ENCODE measurements at places on chromosomes 6 and 20.
A peak's percentile ranks its signal among the peaks of the same experiment; 100 is the strongest.

GRCh38 chr20:3323398-3323797 is 84.1 kb downstream of the DNAAF9 start:
- DNase-seq, result no peak

DNA sequence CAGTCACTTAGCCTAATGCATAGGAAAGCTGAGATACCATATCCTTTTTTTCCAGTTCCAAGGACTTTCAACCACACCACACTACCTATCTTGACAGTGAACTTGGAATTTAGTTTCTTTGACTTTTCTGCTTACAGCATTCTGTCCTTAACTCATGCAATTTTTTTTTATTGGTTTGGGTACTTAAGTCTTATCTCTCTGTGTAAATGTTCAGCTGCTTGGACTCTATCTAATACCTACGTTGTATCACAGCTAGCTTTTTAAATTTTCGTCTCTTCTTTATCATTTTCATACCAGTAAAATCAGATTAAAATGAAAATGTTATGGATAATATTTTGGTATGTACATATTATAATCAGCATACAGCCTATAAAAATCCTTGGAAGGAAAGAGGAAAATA is 106.9 kb upstream of the ADGRF1 start:
- no peak for DNase-seq

- DNase-seq, result no peak
Measured at GRCh38 chr20:32231245-32231644, 23.6 kb downstream of the POFUT1 start.

DNA sequence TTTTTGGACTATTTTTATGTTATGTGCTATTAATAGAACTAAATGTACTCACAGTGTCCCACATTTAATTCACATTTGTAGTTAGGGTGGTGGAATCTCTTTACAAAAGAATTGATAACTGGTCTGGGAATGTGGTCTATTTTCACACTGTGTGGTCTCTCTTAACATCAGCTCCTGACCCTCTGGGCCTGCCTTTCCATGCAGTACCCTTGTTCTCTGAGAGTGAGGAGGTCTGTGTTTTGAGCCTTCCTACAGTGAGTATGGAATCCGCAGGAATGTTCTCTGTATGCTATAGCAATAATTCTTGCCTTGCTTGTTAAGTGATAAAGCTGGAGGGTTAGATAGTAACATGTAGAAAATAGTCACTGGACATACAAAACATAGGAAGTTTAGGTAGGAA is 717.3 kb upstream of the POU3F2 start:
- DNase-seq, result no peak

GRCh38 chr6:30601815-30602641 is 15.0 kb downstream of the PPP1R10 start:
- no peak for DNase-seq

DNA sequence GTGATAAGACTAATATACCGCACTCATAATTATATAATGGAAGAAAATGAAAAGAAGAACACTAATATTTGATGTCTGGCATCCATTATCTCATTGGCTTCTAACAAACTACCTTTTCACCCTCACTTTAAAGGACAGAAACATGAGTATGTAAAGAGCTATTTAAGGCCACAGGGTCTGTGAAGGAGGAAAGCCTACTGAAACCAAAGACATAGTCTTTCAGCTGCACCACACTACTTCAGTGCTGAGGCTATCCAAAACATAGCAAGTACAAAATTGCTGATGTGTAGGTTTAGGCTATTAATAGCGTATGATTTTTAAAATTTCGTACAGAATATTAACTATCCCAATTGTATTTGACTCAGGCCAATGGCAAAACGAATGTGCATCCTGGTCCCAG is 38.2 kb upstream of the SLC2A12 start:
- no peak for DNase-seq

DNA sequence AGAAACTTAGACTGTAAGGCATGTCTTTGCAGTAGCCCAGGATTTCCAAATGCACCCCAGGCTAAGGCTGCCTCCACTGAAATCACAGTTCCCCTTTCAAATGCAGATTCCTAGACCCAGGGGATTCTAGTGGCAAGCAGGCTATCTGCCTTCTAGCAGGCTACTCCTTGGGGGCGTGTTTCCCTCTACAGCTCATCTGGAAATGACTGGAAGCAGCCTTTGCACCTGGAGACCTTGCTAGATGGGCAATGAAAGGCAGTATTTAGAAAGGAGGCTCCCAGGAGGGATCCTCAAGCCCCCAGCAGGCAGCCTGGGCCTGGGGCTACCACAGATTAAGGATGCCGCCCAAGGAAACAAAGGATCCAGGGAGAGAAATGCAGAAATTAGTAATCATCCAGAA is 26.0 kb upstream of the SYNDIG1 start:
- no peak for DNase-seq

DNA sequence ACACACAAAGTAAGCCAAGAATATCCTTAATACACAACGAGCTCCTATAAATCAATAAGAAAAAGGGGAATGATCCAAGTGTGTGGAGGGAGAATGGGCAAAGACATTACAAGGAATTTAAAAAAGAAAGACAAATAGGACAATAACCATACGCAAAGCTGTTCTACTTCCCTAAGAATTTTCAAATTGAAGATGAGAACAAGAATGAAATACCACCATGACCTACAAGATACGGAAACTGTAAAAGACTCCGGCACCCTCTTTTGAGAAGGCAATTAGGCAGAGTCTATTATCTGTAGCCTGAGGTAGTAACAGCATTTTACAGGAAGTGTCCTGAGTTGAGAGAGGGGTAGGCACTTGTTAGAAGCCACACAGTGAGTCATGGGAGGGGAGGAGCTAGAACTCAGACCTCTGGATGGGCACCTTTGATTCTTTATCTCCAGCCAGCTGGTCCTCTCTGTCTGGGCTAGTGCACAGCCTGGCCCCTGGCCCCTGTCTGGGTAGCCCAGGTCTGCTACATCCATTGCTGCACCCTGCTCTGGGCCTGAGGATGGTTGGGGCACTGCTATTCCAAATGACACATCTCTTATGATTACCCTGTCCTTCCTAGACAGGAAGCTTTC is 15.3 kb downstream of the RSPO4 start:
- DNase-seq, result no peak

GRCh38 chr6:140548366-140548765 is 1173.9 kb upstream of the CITED2 start:
- no peak for DNase-seq

- DNase-seq, result no peak
Measured at GRCh38 chr6:138242987-138243592, 24.8 kb upstream of the PBOV1 start.

GRCh38 chr6:53382421-53382820 is 33.7 kb upstream of the ELOVL5 start:
- no peak for DNase-seq

DNA sequence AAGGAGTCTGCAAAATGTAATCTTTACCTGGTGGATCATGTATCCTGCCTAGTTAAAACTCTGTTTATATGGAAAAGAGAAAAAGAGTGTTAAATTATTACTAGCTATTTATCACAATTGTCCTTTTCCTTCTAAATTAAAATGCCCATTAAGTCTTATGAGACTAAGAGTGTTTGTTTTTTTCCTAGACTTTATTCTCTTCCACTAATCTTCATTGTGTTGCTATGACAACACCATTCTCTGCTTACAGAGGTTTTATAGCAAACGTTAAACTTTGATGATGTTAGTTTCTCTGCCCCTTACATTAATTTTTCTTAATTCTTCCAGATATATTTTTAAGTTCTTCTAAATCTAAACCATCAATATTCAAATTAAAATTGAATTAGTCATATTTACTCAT is 420.8 kb downstream of the TBC1D32 start:
- no peak for DNase-seq

GRCh38 chr6:127118298-127119101 is at the start of gene RSPO3:
Gene RSPO3, plus strand, starts transcription at chr6:127118671. Its CDS starts 522 bp downstream, at chr6:127119193.
- no peak for DNase-seq

- no peak for DNase-seq
Measured at GRCh38 chr6:81495999-81496398, 256.5 kb downstream of the TENT5A start.

DNA sequence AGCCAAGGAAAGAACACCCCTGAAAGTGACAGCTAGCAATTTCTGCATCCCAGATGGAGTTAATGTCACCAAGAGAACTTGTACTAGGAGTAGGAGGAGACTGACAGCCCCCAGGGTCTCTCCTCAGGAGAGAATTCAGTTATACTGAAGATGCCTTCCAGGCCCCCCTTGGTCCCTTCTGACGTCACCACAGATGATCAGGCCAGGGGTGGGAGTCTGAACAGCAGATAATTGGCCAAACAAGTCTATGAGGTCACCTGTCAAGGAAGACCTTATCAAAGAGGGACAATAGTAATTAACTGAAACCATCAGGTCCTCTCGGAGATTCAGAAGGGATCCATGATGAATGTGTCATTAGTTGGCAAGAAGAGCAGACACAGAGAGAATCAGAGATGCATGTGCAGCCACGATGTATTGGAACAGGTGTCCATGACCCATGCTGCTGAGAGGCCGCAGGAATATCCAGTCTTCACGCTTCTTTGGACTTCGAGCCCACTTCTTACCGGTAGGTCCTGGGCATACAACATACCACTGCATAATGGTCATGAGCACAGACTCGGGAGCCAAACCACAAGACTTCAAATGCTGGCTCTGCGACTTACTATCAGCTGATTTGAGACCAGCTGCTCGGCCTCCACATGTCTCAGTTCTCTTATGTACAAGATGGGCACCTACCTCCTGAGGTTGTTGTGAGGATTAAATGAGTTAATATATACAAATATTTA is 10.2 kb downstream of the TRIM10 start:
- DNase-seq, result no peak

- DNase-seq, result no peak
Measured at GRCh38 chr6:43600595-43600994, 24.6 kb downstream of the POLH start.

DNA sequence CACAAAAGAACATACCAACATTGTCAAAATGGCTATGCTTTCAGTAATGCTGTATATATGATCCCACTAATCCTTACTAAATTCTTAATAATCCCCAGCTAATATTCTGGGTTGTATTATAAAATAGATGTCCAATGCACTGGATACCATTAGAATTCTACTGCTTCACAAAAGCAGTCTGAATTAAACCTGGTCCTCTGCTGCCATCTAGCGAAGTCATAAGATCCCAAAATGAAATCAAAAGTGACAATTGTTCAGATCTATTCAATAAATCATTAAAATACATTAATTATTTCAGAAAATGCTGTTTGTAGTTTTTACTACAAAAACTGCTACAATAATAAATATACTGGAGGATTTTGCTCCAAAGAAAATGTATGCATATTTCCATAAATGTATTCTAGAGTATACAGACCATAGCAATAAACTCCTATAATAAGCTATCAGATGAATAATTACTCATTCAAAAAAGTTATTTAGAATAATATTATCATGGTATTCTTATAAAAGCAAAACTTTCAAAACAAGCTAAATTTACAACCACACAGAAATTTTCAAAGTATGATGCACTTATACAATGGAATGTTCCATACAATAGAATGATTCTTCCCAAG is 92.6 kb downstream of the RNGTT start:
- peak; percentile 8 for DNase-seq

- DNase-seq, result no peak
Measured at GRCh38 chr6:155830531-155830930, 374.9 kb upstream of the NOX3 start.

DNA sequence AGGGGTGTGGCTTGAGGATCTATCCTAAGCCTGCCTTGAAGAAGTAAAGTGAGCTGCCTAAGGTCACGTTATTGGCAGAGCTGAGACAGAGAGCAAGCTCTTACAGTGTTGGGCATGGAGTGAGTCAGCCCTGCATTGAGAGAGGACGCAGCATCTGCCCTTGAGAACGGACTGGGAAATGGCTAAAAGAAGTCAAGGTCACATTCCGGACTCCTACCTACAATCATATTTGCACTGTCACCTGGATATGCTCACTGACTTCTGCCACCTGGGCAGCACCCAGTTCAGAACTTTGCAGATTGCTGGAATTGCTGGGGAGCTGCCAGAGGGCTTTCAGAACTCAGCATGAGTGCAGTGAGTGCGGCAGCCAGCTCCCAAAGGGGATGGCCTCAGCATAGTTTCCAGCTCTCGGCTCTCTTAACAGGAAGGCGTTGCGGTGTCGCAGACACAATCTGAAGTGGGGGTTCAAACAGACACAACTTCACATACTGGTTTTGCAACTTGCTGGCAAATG is 199.3 kb upstream of the SGK1 start:
- no peak for DNase-seq

- no peak for DNase-seq
Measured at GRCh38 chr6:158313989-158314388, 1.7 kb downstream of the TULP4 start.

Measured in stimulated activated CD4-positive, alpha-beta T cell treated with anti-CD3 and anti-CD28 coated beads, TNF-alpha, amount 100 ng/mL, for 4 hours (primary cell).